ENCODE measurements at places on chromosomes 6 and 20.

DNA sequence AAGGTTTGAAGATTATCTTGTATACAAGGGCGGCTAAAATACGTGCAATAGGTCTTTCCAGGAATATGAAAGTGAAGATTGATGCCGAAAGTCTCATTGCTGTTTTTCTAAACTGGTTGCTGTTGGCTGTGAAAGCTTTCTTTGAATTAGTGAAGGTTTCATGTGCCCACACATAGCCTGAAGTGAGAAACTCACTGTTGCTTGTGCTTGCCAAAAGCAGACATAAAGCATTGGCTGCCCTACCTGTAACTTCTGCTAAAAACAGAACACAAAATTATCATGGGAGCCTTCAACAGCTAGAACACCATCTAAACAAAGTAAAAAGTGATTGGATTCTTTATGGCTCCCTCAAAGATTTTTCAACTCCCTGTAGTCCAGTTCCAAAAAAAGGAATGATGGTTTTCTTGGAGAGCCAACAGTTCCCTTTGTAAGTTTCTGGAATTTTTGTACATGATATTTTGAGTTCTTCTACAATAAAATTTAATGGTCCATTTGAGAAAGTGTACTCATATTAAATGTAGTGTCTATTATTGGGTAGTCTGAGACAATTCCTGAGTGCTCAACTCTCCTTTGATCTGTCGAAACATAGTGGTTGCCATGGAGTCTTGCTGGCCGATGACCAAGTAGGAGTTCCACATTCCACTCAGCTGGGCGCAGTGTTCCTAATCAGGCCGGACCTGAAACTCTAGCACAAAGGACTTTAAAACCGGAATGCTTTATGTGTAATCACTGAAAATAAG lies 68.5 kb downstream of the PLEKHG1 start:
- no peak overlapping the region for H3K27ac ChIP-seq
- no peak for DNase-seq
- H3K27me3 ChIP-seq = no peaks in the 10 kb centered on the region
- H3K4me1 ChIP-seq = no peaks in the 10 kb centered on the region
- H3K4me3 ChIP-seq = no peak overlapping the region
- H3K36me3 ChIP-seq = no peaks in the 10 kb centered on the region

GRCh38 chr6:108113557-108114519 lies 39.3 kb upstream of the OSTM1 start:
- no peak overlapping the region for H3K27ac ChIP-seq
- no peak for DNase-seq
- H3K36me3 ChIP-seq = no peaks in the 10 kb centered on the region

GRCh38 chr6:167293088-167293589 lies 2.0 kb downstream of the UNC93A start:
- no peak overlapping the region for H3K27ac ChIP-seq
- H3K27me3 ChIP-seq = no peaks in the 10 kb centered on the region
- no peaks in the 10 kb centered on the region for H3K4me1 ChIP-seq
- DNase-seq = no peak

DNA sequence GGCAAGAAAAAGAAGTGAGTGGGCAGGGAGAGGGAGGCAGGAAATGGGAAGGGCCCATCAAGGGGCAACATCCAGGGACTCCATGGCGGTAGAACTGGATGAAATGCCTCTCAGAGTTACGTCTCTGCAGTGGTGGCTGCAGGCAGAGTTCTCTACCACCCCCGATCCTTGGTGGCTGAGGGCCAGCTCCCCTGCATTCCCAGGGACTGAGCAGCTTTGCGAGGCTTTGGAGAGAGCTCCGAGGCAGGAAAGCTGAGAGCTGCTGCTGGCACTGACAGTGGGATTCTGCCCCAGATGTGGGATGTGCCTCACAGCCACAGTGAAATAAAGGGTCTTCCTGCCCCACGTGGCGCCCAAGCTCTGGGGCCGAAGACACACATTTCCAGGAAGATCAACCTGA lies 236.6 kb downstream of the SLC24A3 start:
- no peak overlapping the region for H3K4me3 ChIP-seq
- no peak for DNase-seq
- no peak overlapping the region for H3K27ac ChIP-seq
- no peaks in the 10 kb centered on the region for H3K4me1 ChIP-seq
- H3K36me3 ChIP-seq = no peaks in the 10 kb centered on the region

GRCh38 chr6:16789329-16790038 lies 28.2 kb upstream of the ATXN1 start:
- H3K27ac ChIP-seq = no peak overlapping the region
- no peaks in the 10 kb centered on the region for H3K27me3 ChIP-seq
- no peak for DNase-seq
- H3K36me3 ChIP-seq = no peaks in the 10 kb centered on the region
- H3K4me1 ChIP-seq = no peaks in the 10 kb centered on the region

- H3K36me3 ChIP-seq = no peaks in the 10 kb centered on the region
- DNase-seq = peak; percentile 29
Measured at GRCh38 chr6:166586424-166587156, at the start of gene RAMACL. Gene RAMACL, minus strand, starts transcription at chr6:166586678. Its CDS starts 201 bp downstream, at chr6:166586477.

All from naive thymus-derived CD4-positive, alpha-beta T cell (primary cell).